Memory B cell (primary cell): ENCODE measurements at places on chromosomes 2 and 18.

GRCh38 chr2:182559623-182560022 lies 132.8 kb upstream of the PDE1A start:
- DNase-seq = no peak

GRCh38 chr2:222982010-222982908 lies 69.7 kb upstream of the KCNE4 start:
- DNase-seq = no peak

DNA sequence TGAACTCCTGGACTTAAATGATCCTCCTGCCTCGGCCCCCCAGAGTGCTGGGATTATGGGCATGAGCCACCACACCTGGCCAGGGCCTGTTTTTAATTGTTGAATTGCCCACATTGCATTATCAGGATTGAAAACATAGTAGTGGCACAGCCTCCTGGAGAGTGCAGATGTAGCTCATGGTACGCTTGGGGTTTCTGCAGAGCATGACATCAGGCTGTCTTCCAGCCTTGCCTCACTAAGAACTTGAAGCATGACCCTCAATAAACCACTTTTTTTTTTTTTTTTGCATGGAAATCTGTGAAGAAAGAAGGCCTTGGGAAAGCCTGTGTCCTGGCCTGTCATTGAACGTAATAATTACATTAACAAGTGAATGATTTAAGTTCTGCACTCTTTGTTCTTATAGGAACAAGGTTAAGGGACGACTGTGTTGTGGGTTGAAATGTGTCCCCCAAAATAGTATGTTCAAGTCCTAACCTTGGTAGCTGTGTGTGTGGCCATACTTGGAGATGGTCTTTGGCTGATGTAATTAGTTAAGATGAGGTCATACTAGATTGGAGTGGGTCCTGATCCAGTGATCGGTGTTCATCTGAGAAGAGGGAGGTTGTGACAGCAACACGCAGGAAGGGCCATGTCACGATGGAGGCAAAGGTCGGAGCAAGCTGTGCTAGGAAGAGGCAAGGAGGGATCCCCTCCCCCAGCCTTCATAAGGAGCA lies 90.2 kb downstream of the AGAP1 start:
- no peak for DNase-seq

DNA sequence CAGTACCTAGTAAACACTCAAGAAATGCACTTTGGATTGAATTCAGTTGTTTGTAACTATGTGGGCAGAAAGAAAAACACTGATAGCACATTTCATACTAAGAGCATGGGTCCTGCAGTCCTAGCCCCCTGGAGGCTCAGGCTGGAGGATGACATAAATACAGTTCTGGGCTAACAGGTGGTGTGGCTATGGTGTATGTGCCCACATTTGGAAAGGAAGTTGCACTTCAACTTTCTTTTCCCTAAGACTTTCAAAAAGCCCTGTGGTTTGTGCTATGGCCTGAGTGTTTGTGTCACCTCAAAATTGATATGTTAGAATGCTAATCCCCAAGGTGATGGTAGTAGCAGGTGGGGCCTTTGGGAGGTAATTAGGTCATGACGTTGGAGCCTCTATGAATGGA lies 218.2 kb downstream of the CDCA7 start:
- DNase-seq = no peak

GRCh38 chr18:35189510-35189909 lies 51.3 kb upstream of the ZNF397 start:
- no peak for DNase-seq

- no peak for DNase-seq
Observed at GRCh38 chr2:240211598-240212424, 71.4 kb upstream of the OTOS start.

GRCh38 chr2:65367524-65367923 lies 64.9 kb downstream of the SPRED2 start:
- DNase-seq = no peak

DNA sequence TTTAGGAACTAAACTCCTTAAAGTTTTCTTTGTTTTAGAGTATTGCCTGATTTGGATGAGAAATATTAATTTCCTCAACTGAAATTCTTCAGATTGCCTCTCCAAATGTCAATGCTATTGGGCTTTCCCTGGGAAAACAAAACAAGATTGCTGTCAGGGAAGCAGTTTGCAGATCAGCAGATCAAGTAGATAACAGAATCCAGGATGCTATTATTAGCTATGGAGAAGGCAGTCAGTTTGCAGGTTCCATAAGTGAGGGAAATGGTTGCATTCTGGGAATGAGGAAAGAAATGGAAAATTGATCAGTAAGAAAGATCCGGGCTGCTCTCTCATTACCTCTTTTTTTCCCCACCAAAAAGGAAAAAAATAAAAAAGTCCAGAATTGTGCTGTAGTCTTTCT lies 11.0 kb downstream of the LINC00305 start:
- no peak for DNase-seq

GRCh38 chr2:47056868-47057686 lies 98.0 kb downstream of the STPG4 start:
- DNase-seq = peak; percentile 29

DNA sequence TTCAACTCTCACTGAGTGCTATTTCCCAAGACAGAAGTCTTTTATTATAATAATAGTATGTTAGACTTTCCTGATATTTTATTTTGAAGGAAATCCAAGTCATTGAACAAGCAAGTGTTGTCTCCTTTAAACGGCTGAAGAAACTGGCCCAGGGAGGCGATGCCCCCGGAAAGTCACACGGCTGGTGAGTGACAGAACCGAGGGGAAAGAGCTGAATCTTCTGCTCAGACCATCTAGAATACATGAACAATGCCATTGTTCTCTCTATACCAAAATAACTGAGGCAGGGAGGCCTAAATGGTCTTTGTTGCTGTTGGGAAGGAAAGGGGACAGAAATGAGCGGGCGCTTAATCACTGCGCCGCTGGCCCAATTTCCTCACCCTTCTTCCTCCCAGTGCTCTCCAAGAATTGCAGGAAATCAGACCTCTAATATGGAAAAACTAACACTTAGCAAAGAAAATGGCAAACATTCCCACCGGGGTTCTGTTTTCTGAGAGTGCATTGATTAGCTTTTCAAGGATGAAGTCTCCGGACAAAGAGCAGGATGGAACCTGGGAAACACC lies 101.5 kb downstream of the KLF7 start:
- DNase-seq = no peak

DNA sequence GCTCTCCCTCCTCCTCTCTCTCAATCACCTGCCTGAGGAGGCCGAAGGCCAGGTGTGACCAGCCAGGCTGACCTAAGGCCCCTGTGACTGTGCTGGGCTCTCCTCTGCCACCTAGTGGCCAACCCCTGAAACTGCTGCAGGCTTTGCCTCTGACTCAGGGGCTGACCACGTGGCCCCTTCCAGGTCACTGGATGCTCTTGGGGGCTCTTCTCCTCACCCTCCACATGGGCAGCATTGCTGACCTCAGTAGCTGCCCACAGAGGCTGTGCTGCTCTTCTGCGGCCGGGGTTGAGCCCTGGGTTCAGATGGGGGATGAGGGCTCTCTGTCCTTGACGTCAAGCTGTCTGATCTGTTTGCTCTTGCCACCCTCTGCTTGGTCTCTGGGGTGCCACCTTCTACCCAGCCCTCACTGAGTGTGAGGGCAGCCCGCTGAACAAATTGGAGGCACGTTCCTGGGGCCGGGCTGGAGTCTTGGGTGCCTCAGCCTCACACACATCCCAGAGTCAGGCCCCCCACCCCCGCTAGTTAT lies 122.7 kb downstream of the TWIST2 start:
- peak; percentile 32 for DNase-seq

GRCh38 chr18:37419315-37419714 lies 146.3 kb downstream of the CELF4 start:
- DNase-seq = no peak

DNA sequence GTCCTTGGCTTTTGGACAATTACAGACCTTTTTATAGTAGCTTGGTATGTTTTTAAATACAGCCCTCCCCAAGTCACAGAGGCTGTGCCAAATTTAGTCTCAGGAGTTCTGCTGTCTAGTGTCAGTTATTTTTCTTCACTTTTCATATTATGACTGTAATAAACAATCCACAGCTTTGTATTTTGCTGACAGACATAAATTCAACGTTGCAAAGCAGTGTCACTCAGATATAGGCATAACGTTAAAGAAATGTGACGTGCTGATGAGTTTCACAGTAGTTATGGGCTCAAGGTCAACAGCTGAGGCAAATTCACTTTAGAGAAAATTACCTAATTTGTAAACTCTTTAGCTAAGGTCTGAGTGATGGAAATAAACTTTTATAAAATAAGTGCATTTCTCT lies 151.6 kb downstream of the SATB2 start:
- DNase-seq = no peak

- DNase-seq = no peak
Observed at GRCh38 chr2:62467475-62468321, 38.3 kb downstream of the TMEM17 start.

DNA sequence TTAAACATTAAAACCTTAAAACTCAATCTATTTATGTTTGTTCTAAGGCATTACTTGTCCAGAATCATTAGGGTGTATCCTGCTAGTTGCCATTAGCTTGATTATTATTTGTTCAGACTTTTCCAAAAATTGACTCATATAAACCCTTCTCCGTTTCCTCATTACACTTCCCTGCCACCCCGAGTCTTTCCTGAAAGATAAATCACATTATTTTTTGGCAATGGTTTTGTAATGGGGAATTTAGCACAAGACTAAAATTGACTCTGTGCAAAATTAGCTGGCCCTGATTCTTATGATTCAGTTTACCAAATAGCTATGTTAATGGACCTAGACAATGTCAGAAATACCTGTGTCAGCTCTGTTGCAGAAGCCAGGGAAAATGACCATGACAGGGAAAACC lies 112.2 kb upstream of the NT5C1B start:
- DNase-seq = no peak

DNA sequence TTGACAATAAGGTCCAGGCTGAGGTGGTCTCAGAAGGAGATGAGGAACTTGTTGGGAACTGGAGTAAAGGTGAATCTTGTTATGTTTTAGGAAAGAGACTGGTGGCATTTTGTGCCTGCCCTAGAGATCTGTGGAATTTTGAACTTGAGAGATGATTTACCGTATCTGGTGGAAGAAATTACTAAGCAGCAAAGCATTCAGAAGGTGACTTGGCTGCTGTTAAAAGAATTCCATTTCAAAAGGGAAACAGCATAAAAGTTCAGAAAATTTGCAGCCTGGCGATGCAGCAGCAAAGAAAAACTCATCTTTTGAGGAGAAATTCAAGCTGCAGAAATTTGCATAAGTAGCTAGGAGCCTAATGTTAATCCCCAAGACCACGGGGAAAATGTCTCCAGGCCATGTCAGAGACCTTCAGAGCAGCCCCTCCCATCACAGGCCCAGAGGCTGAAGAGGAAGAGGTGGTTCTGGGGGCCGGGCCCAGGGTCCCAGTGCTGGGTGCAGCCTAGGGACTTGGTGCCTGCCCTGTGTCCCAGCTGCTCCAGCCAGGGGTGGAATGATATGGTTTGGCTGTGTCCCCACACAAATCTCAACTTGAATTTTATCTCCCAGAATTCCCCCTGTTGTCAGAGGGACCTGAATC lies 73.5 kb downstream of the FIGN start:
- DNase-seq = no peak

- DNase-seq = no peak
Observed at GRCh38 chr2:7025082-7025481, 107.9 kb downstream of the RNF144A start.

DNA sequence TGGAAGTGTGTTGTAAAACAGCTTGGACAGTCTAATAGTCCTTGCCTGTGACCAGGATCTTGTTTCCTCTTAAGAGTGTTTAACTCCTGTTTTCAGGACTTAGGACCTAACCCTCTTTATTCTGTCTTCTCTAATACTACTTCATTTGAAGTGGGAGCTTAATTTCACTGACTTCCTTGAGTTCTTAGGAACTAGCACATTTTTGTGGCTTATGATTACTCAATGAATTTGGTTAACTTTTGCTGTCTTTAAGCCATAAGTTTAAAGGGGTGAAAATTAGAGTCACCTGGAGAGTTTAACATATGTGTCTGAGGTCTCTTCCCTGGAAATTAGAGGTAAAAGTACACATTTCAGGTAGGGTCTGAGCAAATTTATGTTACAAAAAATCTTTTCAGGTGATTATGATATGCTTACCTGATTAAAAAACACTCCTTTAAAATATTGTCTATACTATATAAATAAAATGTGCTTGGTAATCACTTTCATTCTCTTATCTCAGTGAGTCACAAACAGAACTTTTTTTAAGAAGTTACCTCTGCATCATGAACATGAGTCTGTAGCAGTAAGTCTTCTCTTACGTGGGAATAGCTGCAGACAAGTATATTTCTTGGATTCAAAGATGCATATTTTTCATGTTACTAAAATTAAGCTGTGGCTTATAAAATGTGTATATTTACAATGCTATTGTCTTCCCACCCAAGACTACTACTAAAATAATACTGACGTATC lies 52.7 kb downstream of the ATP9B start:
- no peak for DNase-seq

- no peak for DNase-seq
Observed at GRCh38 chr2:200199005-200199404, 107.5 kb upstream of the SPATS2L start.

DNA sequence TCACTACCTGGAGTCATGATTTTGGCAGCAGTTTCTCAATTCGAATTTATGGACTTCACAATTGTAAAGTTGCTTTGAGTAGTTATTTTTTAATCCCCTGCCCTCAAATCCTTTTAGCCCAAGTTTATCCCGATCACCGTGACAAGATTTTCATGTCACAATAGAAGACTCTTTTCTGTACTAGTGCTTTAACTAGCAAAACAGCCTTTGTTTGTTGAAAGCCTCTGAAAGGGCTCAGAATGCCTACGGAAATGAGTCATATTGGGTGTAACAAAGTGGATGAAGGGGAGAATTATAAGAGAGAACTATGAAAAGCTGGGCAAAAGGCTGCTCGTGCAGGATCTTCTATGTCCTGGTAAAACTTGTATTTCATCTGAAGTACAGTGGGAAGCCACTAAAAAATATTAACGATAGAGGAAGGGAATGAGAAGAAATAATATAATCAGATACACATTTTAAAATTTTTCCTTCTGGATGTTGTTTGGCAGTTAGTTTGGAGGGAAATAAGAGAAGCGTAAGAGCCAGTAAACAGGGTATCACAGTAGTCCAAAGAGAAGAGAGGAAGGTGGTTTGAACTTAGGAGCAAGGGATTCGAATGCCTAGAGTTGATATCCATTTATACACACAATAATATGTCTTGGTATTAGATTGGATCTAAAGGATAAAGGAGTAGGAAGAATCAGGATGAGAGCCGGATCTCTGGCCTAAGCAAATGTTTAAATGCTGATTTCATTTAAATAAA lies 114.9 kb downstream of the GALNT13 start:
- no peak for DNase-seq

DNA sequence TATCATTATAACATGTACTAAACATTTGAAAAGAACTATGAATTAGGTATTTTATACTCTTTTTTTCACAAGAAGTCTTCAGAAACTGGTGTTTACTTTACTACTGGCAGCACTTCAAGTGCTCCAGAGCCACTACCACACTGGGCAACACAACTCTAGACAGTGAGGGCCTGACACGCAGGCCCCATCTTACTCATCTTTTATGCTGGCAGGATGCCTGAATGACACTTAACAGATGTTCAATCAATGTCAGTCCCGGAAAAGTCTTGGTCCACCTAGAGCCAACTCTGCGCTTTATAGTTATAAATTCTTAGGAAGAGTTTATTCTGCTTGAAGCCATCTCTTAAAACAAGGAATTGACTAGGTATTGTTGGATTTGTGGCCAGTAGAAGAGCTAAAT lies 8.7 kb upstream of the WIPF1 start:
- no peak for DNase-seq

- no peak for DNase-seq
Observed at GRCh38 chr2:15890936-15891905, 49.1 kb upstream of the MYCN start.
